ENCODE measurements at places on chromosomes 13 and 19.

GRCh38 chr13:110965038-110965754, 50.3 kb upstream of the ANKRD10 start:
- no peak for DNase-seq

- peak; percentile 81 for DNase-seq
Observed at GRCh38 chr19:45117167-45117594, 24.2 kb downstream of the PPP1R37 start.

DNA sequence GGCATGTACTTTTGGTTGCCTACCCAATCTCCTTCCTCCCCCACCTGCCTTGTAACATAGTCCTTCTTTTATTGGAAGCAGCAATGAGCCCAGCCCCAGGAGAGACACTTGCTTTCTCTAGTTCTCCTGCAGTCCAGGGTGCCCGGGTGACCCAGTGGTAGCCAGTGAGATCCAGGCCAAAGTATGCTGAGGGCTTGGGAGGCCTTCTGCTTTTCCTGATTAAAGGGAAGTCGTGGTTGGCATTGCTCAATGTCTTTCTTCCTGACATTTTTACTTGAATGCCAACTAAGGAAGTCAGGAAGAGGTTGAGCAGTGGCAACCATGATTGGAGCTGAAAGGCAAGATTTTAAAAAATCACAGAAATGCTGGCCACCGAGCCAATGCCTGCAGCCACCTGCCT, 25.7 kb downstream of the CNMD start:
- DNase-seq = no peak

- no peak for DNase-seq
Observed at GRCh38 chr13:98019186-98019585, 65.7 kb downstream of the IPO5 start.

- DNase-seq = no peak
Observed at GRCh38 chr19:6717441-6717971, 2.9 kb downstream of the C3 start.

GRCh38 chr13:66138172-66138811, 1091.8 kb downstream of the PCDH9 start:
- no peak for DNase-seq

DNA sequence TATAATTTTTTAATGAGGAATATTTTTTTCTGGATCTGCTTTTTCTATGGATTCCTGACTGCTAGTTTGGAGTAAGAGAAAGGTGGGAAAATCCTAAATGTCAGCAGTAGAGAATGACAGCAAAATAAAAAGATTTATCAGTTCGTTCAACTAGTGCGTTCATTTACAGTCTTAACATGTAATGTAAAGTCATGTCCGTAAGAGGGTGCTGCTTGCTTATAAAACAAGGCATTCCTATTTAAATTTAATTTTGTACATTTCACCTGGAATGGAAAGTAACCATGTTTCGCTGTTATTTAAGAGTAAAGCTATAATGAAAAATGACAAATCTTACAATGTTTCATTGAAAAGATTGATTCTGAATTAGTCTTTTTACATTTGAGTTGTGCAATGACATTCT, 76.6 kb downstream of the ZMYM2 start:
- DNase-seq = no peak

DNA sequence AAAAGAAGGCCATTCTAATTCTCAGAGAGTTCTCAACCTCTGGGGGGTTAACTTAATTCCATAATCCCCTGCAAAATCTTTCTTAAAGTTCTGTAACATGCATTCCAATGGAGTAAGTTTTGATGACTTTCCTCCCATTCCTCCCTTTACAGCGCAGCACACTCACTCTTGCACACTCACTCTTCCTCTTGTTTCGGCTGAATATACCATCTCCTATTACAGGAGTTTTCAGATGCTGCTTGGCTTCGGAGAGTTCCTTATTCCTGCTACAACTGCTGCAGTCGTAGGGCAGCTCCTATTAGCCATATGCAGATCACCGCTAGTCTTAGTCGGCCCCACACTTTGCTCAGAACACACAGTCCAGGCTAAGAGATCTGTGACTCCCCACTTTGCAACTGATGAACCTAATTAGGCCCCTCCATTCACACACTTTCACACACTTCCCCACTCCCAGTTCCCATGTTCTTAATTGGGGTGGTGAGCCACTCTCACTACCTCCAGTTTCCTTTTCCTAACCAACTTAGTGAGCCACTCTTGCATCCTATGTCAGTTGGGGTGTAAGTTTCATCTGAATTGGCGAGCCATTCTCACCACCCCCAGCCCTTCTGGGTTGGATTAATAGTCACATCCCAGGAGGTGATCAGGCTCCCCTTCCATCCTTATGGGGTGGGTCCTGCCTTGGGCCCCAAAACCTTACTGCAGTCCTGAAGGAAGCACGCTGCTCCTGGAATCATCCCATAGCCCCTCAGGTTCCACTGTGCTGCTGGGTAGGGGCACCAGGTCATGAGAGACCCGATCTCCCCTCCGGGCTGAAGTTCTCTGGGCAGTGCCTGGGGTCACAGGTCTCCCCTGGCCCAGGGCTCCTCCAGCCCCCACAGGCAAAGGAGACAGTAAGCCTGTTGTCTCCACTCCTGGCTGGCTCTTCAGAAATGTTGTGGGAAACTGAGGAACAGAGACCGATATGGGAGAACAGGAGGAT, 53.9 kb downstream of the OR10H4 start:
- DNase-seq = no peak

GRCh38 chr13:86633346-86633745, 834.1 kb upstream of the SLITRK6 start:
- DNase-seq = no peak

DNA sequence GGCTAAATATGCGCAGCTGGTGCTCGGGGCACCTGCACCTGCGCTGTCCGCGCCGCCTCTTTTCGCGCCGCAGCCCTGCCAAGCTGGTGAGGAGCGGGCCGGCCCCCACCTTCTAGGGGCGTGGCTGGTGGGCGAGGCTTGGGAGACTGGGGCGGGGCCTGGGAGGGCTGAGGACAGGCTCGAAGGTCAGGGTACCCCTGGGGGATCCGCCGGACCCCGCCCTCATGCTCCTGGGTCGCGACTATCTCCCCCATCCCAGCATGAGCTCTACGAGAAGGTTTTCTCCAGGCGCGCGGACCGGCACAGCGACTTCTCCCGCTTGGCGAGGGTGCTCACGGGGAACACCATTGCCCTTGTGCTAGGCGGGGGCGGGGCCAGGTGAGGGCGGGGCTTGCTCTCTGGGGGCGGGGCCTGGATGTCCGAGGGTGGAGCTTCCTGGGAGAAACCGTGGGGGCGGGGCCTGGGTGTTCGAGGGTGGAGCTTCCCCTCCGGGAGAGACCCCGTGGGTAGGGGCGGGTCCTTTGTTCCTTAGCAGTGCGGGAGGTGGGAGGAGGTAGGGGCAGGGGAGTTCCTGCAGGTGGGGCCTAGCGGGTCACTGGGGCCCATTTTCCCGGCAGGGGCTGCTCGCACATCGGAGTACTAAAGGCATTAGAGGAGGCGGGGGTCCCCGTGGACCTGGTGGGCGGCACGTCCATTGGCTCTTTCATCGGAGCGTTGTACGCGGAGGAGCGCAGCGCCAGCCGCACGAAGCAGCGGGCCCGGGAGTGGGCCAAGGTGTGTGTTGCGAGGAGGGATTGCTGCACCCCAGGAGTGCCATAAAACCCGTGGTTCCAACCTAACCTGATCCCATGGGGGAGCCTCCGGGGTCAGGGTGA, 19.7 kb downstream of the PNPLA6 start:
- DNase-seq = no peak

DNA sequence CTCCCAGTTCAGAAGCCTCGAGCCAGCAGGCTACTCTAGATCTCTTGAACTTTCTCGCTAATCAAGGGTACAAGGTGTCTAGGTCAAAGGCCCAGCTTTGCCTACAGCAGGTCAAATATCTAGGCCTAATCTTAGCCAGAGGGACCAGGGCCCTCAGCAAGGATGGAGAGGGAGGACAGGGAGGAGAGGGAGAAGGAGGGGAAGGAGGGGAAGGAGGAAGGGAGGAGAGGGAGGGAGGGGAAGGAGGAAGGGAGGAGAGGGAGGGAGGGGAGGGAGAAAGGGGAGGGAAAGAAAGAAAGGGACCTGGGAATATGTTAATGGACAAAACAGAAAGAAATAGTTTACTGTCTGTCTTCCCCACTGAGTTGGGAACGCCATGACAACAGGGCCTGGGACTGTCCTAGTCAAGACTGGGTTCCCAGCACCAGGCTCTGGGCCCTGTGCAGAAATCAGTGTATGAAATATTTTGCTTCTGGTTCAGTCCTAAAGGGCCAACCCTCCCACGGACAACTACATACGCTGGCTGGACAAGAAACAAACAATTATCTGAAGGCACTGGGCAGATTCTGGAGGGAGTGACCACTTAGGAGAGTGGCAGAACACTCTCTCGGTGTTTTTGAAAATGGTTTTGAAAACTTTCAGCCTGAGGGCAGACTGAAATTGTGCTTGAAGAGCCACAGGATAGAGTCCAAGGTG, 4.6 kb downstream of the ECH1 start:
- DNase-seq = no peak

DNA sequence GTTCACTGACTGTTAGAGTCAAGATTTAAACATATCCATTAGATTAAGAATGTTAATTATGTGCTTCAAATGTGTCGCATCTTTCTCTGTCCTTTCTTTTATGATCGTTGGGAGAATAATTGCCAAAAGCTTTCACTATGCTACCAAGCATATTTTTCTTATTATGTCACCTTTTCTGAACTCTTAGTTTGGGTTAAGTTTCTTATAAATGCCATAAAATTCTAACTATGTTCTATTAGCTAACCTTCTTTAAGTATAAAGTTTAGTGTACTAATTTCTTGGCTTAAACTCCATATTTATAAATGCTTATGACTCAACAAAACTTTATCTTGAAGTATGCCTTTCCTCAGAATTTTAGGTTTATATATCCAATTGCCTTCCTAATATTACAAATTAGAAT, 1759.4 kb downstream of the PCDH9 start:
- no peak for DNase-seq

- DNase-seq = no peak
Observed at GRCh38 chr19:5977222-5977784, 637 bp downstream of the RANBP3 start.

GRCh38 chr13:80901111-80901510, 560.2 kb upstream of the SPRY2 start:
- DNase-seq = no peak
